ENCODE measurements at places on chromosomes 6 and 20. TPM values are rescaled to one million over a fixed set of nuclear protein-coding genes. Genes with fewer than 3 reads are reported as not detected.
A peak's percentile ranks its signal among the peaks of the same experiment; 100 is the strongest.

GRCh38 chr20:62501801-62502495 lies 26.2 kb upstream of the GATA5 start:
- DNase-seq, result no peak
- peaks cover 10% of the 10 kb centered on the region for H3K27me3 ChIP-seq

DNA sequence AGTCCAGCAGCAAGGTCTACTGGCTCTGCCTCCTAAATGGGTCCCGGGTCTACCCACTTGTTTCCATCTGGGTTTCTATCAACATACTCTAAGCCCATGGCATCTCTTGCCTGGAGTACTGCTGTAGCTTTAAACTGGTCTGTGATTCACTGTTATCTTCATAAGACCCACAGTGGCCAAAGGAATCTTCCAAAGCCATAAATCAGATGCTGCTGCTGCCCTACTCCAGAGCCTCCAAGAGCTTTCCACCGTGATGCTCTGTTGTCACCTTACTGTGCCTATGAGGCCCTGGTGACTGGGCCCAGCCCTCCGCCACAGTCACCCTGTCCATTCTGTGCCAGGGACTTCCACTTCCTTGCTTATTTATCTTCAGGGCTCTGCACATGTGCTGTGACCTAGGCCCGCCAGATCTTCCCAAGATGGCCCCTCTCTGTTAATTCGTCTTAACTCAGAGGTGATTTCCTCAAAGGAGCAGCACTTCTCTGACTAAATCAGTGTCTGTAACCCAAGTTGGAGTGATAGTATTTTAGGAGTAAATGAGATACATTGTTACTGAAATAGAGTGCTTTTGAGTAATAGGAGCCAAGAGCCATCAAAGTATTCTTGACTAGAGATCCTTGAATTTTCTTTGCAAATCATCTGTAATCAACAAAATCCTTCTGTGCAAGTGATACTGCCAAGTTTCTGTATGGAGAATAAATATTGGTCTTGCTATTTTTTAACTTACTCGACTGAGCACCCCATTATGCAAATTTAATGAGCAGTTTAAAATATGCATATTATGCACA lies 102.5 kb downstream of the PPP1R14C start:
- no peak overlapping the region for H3K27ac ChIP-seq
- DNase-seq, result no peak
- H3K4me1 ChIP-seq, result peaks cover 4% of the 10 kb centered on the region

DNA sequence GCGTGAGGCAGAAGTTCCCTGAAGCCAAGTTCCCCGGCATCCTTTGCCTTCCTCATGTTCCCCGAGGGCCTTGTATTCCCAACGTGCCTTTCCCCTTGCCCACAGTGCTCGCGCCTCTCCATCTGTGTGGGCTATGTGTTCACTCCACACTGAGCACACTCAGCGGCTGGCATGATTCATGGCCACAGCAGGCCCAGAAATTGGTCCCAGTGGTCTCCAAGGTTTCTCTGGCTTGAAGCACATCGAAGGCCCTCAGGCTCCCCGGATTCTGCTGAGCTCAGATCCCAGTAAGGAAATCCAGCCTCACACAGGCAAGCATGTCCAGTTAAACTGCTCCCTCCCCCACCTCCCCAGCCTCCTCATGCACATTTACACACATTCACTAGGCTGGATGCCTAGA lies 123.6 kb downstream of the ISM1 start:
- H3K4me1 ChIP-seq, result peaks cover 3% of the 10 kb centered on the region
- H3K27me3 ChIP-seq, result no peaks in the 10 kb centered on the region
- no peak overlapping the region for H3K27ac ChIP-seq
- DNase-seq, result no peak
- no peaks in the 10 kb centered on the region for H3K36me3 ChIP-seq

FAM162B gene
- polyA plus RNA-seq, result not detected

DNA sequence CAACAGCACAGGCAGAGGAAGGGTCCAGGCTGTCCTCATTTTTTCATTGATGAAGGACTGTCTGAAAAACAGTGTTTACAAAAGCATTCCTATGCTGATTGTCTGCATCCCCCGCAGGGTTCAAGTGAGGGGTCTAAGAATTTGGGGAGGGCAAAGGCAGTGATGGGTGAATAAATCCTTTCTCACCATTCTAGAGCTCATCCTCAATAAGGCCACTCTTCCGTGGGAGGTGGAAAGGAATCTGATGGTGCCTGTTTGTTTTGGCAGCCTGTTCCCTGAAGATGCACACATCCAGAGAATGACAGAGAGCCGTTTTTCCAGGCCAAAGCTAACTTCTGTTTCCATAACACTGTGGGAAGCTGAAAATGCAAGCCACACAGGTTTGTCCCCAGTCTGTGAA lies 164.5 kb downstream of the MOXD1 start:
- DNase-seq, result no peak
- H3K27ac ChIP-seq, result no peak overlapping the region
- no peaks in the 10 kb centered on the region for H3K36me3 ChIP-seq
- H3K4me3 ChIP-seq, result no peak overlapping the region
- no peaks in the 10 kb centered on the region for H3K27me3 ChIP-seq
- H3K4me1 ChIP-seq, result peaks cover 9% of the 10 kb centered on the region

DNA sequence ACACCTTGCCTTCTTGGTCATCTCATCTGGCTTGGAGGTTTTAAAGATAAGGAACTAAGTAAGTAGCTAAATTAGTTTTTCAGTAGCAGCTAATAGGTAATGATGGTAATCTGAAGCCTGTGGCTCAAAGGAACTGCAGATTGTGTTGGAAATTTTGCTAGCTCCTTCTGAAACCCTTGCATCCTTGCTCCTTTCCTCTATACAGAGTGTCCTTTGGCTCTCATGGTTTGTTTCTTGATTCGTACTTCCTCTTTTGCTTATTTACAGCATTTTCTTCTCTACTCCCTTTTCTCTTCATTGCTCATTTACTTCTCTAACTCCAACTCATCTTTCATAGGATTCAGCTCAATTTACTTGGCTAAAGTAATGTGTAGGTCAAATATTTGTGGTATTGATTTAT lies 19.0 kb downstream of the LRRC1 start:
- H3K27me3 ChIP-seq, result no peaks in the 10 kb centered on the region
- H3K36me3 ChIP-seq, result no peaks in the 10 kb centered on the region
- peaks cover 34% of the 10 kb centered on the region for H3K4me1 ChIP-seq
- H3K4me3 ChIP-seq, result no peak overlapping the region
- no peak for DNase-seq

DNA sequence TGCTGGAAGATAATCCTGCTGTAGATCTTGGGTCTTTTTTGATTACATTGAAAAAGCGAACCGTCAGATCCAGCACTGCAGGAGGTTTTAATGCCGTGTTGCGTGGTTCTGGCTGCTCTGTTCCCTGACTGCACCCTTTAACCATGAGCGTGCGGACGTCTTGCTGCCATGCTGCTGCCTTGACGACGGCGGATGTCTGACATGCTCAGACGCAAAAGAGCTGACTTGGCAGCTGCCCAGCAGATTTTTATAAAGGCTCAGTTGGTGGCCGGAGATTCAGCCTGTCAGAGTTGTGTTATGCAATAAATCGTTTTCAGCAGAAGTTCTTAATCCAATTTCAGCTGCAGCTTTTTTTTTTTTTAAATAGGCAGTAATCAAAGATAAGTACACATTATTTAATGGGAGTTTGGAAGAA lies 119.4 kb downstream of the JARID2 start:
- H3K4me1 ChIP-seq, result peaks cover 23% of the 10 kb centered on the region
- H3K4me3 ChIP-seq, result peak overlapping the region; percentile 29

DNA sequence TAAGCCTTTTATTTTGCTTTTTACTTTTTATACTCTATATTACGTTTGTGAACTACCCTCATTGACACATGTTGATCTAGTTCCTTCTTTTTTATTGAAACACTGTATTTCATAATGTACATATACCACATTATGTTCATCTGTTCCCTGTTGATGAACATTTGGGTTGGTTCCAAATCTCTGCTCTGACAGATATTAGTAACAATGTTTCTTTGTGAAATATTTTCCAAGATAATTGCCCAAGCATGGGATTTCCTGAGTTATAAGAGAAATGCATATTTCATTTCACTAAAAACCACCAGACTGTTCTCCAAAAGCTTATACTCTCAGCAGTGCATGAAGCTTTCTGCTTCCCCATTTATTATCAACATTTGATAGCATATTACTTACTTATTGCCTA lies 44.2 kb upstream of the TNFRSF21 start:
- no peak overlapping the region for H3K27ac ChIP-seq
- H3K4me3 ChIP-seq, result no peak overlapping the region
- H3K4me1 ChIP-seq, result no peaks in the 10 kb centered on the region

DNA sequence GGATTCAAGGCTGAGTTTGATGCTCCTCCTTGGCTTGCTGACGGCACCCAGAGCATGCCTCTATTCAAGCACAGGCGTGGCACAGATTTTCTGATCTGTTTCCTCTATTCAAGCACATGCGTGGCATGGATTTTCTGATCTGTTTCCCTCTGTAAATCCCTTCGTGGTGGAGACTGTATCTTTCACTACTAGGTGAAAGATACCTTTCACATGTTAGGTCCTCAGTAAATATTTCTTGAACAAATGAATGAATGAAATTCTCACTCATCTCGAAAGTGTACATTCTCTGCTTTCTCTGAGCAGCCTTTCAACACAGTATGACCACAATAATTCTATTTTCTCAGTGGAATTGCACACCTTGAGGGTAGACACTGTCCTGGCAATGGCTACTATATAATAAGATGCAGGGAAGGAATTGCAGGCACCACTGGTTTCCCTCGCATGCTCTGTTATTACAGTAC lies 72.6 kb upstream of the F13A1 start:
- DNase-seq, result no peak
- no peak overlapping the region for H3K27ac ChIP-seq
- no peak overlapping the region for H3K4me3 ChIP-seq
- H3K27me3 ChIP-seq, result no peaks in the 10 kb centered on the region
- no peaks in the 10 kb centered on the region for H3K36me3 ChIP-seq

- H3K4me3 ChIP-seq, result no peak overlapping the region
- no peaks in the 10 kb centered on the region for H3K36me3 ChIP-seq
- peaks cover 63% of the 10 kb centered on the region for H3K4me1 ChIP-seq
These were observed 81.8 kb downstream of the JAG1 start for GRCh38 chr20:10591946-10592521.

DNA sequence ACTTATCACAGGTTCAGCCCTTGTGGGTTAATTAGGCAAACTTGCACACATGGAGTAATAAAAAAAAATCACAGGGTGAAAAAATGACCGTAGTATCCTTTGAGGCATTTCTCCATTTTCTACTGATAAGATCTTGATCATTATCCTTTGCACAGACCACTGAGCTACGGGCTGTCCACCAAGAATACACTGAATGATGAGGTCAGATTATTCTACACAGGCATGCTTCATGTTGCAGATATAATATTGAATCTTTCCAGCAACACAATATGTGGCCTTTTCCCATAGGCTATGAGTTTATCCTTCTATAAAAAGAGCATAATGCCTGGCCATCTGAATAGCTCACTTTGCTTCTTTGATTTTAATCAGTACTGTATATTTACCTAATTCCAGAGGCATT lies 168.9 kb downstream of the FRK start:
- H3K4me3 ChIP-seq, result no peak overlapping the region
- DNase-seq, result no peak
- H3K27me3 ChIP-seq, result no peaks in the 10 kb centered on the region
- no peaks in the 10 kb centered on the region for H3K36me3 ChIP-seq
- no peak overlapping the region for H3K27ac ChIP-seq

SPEF1 gene
- 0.06 TPM for polyA plus RNA-seq

- no peak overlapping the region for H3K27ac ChIP-seq
- H3K4me3 ChIP-seq, result no peak overlapping the region
- no peaks in the 10 kb centered on the region for H3K36me3 ChIP-seq
- H3K27me3 ChIP-seq, result no peaks in the 10 kb centered on the region
- H3K4me1 ChIP-seq, result no peaks in the 10 kb centered on the region
These were observed 15.3 kb upstream of the SMLR1 start for GRCh38 chr6:130811932-130812331.

MATN4 gene
- not detected for polyA plus RNA-seq

CTNNBL1 gene
- 37.0 TPM for polyA plus RNA-seq

LAMA2 gene
- polyA plus RNA-seq, result 1.4 TPM

Data from keratinocyte (primary cell).